Cerebellar nuclear complex (tissue), 1 donor: ENCODE measurements at places on chromosomes 16 and 17.

GRCh38 chr16:2692251-2692947 lies 10.1 kb downstream of the KCTD5 start:
- no peak for DNase-seq

GRCh38 chr16:48603647-48604376 lies 6.2 kb downstream of the N4BP1 start:
- DNase-seq, result no peak

- DNase-seq, result no peak
Observed at GRCh38 chr16:73126525-73126853, 78.6 kb upstream of the ZFHX3 start.

DNA sequence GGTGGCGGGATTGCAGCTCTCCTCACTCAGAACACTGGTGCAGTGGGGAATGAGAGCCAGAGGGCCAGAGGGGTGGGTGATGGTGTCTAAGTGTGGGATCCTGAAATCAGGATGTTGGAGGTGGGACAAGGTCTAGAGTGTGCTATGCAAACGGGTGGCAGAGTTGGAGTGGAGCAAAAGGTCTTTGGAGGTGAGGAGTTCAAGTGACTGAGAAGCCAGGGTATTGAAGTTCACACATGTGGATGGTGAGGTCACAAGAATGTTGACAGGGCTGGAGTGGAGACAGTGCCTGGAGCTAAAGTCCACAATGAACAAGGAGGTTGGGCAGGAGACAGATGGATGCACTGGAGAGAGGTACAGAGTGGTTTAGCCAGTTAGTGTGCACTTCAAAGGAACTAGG lies 38.3 kb upstream of the MAP3K14 start:
- no peak for DNase-seq

GRCh38 chr16:27677263-27677662 lies 127.3 kb downstream of the KATNIP start:
- no peak for DNase-seq

GRCh38 chr16:86508028-86508946 lies 2.0 kb upstream of the FOXF1 start:
- DNase-seq, result no peak

GRCh38 chr17:80107231-80108021 lies 6.0 kb downstream of the GAA start:
- no peak for DNase-seq

DNA sequence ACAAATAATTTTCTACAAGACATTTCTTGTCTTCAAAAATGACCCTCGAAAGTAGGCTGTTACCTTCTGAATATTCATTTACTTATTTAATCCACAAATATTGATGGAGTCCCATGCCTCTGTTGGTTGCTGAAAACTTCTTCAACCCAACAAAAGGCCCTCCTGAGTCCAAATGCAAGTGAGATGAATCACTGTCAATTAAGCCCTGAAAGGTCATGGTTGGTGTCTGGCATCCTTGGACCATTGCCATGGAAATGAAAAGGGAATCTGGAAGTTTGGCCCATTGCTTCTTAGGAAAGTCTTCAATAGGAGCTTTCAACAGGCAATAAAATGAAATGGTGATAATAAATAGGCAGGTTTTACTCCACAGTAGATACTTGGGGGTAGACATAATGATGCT lies 364.7 kb upstream of the DYNLRB2 start:
- DNase-seq, result no peak

GRCh38 chr16:68660359-68660795 lies 15.3 kb downstream of the CDH3 start:
- no peak for DNase-seq

DNA sequence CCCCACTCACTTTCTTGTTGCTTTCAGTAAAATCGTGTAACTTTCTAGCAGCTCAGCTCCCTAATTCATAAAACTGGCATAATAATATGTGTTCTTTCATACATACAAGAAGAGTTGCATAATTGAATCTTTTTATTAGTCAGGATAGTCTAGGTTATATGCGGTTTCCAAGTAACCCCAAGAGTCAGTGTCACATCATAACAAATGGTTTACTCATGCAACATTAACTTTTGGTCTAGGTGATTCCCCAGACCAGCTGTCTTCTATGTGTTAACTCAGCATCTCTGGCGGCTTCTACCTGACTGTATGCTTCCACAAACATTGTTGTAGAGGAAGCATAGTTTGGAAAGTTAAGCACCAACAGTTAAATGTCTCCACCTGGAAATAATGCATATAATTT lies 1000.4 kb downstream of the CDH11 start:
- no peak for DNase-seq

DNA sequence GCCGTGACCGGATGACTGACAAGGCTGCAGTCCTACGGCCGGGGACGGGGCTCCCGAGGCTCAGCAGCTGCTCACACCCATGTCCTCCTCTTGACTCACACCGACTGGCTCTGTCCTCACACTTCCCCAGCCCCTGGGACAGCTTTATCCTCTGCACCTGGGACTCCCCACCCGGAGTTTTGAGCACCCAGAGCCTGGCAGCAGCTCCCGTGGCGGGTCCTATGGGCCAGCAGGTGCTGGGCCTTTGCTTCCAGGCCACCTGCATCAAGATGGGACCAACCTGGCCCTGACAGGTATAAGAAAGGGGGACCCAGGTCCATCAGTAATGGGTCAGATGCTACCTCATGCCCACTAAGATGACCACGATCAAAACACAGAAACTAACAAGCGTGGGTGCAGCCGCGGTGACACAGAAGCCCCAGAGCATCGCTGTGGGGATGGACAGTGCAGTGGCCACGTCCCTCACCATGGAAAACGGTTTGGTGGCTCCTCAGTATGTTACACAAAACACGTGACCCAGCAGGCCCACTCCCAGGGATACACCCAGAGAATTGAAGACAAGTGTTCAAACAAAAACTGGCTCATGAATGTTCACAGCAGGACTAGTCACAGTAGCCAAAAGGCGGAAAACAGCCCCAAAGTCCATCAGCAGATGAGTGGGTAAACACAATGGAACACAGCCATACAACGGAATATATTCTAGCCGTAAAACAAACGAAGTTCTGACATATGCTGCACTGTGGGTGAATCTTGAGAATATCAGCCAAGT lies 3.3 kb upstream of the NOTUM start:
- DNase-seq, result no peak

DNA sequence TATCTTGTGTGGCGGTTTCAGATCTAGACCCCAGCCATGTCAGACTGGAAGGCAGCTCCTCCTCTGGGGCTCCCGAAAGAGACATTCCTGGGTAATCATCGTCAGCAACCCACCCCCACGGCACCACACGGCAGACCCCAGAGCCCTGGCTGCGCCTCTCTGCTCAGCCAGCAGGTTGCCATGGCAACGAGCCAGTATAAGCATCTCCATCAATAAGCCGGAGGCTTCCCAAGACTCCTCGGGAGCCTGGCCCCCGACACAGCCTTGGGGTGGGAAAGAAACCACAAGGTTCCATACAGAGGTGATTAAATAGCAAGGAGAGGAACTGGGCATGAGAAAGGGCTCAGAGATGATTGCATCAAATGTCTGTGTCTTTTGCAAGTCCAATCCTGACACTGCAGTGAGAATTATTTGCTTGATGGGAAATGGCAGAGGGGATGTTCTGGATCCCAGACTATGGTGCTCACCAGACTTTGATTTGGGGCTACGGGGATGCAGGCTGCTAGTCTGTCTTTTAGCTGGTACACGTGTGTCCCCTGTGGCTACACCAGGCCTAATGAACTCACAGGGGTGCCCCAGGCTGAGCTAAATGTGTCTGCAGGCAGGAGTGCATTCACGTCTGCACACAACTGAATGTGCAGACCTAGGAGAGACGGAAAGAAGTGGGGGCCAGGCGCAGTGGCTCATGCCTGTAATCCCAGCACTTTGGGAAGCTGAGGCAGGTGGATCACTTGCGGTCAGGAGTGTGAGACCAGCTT lies 320.5 kb upstream of the TNRC6C start:
- no peak for DNase-seq
